ENCODE measurements at places on chromosomes 7 and 10. TPM values are rescaled to one million over a fixed set of nuclear protein-coding genes. Genes with fewer than 3 reads are reported as not detected.

GIMAP7 gene
- 24.5 TPM for total RNA-seq

- peak; percentile 58 for DNase-seq
These were observed 98.4 kb upstream of the HABP2 start for GRCh38 chr10:113454341-113455061.

PRSS2 gene
- total RNA-seq, result not detected

SLC39A12 gene
- 0.13 TPM for total RNA-seq

DNA sequence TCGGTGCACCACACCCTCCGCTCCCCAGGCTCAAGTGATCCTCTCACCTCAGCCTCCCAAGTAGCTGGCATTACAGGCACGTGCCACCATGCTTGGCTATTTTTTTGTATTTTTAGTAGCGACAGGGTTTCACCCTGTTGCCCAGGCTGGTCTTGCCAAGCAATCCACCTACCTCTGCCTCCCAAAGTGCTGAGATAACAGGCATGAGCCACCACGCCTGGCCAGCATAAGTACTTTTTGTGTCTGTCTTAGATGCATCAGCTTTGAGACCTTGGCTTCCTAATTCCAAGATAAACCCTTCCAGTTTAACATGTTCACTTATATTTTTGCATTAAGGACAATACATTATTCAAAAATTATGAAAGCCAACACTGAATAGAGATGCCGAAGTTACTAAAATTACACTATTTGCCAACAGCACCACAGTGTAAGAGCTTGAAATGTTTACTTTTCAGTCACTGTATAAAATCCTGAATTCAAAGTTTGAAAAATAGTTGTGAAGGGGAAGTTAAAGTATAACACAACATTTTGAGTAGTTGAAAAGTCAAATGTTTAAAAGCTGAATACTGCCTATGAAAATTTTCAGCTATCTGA is 36.5 kb downstream of the ANKIB1 start:
- no peak for DNase-seq

DNA sequence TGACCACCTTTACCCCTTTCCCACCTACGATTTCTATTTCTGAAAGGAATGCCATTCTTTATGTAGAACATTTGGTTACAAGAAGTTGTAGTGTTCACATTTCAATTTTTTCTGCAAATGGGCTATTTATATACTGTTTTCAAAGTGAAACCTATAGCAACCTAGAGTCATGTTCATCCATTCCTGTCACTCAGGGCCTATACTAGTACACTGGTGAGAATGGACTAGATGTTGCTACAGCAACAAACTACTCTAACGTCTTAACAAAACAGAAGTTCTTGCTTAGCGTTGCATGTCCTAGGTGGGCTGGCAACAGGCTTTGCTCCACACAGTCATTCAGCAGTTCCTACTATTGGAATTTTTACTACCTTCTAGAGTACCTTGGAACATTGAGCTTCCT is 16.3 kb downstream of the CASD1 start:
- no peak for DNase-seq

TAF6 gene
- total RNA-seq, result 47.4 TPM

DNA sequence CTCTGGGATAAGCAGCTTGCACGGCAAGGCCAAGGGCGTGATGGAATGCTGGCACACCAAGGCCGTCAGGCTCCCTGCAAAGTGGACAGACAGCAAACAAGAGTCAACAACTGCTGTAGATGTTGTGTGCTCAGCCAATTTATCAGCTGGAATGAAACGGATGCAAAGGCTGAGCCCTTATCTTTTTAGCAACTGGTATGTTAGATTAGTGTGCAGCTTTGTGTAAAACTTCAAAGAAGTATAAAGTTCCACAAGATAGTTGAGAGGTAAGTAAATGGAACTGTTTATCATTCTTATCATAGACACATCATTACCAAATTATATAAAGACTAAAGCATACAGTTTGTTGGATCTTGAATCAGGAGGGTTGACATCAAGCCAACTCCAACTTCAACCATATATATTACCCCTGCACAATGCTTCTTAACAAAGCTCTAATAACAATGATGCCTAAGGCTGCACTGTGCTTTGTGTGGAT is 289.0 kb downstream of the TNS3 start:
- no peak for DNase-seq

GRCh38 chr10:8498881-8499280 is 444.4 kb downstream of the GATA3 start:
- no peak for DNase-seq

DEPP1 gene
- total RNA-seq, result 62.7 TPM

GRCh38 chr10:104104926-104105325 is 17.0 kb upstream of the SFR1 start:
- no peak for DNase-seq

DNA sequence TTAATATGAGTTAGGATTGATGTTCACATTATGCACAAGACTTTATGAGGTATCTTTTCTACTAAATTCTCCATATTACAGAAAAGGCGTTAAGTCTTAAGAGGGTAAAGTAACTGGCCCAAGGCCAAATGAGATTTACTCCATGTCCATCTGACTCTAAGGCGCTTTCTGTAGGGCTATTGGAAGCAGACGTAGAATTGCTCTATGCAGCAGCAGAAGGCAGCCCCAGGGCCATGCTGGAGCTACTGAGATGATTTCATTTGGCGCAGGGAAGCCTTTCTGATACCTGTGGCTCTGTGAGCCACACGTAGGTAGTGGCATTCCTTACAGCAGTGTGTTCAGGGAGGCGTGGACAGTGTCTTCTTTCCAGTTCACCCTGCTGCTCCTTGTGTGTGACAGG is 133.1 kb downstream of the SH2D4B start:
- no peak for DNase-seq

HHEX gene
- total RNA-seq, result 6.3 TPM

FAM237B gene
- not detected for total RNA-seq

- DNase-seq, result no peak
These were observed 20.8 kb downstream of the ZDHHC16 start for GRCh38 chr10:97466755-97467154.

- no peak for DNase-seq
These were observed 497 bp upstream of the RAB11FIP2 start for GRCh38 chr10:118047157-118047719.

NPTX2 gene
- total RNA-seq, result 12.5 TPM

GRCh38 chr7:26630941-26631580 is 233.3 kb downstream of the SKAP2 start:
- DNase-seq, result no peak

GRCh38 chr10:6956562-6956961 is 376.5 kb upstream of the PRKCQ start:
- no peak for DNase-seq

DNA sequence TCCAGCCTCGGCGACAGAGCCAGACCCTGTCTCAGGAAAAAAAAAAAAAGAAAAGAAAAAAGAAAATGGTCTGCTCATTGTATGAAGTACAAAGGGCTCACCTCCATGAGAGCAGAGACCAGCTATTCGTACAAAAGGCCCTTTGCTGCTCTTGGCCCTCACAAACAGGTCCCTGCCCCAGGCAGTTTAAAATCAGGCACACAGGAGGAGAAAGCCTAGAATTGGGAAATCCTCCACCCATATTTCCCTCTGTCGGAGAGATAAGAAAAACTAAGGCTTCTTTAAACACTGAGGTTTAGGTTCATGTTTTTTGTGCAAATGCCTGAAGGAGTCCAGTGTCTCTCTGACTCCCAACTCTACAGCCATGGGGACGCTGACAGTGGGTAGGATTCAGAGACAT is 15.1 kb downstream of the GNA12 start:
- DNase-seq, result no peak

DNA sequence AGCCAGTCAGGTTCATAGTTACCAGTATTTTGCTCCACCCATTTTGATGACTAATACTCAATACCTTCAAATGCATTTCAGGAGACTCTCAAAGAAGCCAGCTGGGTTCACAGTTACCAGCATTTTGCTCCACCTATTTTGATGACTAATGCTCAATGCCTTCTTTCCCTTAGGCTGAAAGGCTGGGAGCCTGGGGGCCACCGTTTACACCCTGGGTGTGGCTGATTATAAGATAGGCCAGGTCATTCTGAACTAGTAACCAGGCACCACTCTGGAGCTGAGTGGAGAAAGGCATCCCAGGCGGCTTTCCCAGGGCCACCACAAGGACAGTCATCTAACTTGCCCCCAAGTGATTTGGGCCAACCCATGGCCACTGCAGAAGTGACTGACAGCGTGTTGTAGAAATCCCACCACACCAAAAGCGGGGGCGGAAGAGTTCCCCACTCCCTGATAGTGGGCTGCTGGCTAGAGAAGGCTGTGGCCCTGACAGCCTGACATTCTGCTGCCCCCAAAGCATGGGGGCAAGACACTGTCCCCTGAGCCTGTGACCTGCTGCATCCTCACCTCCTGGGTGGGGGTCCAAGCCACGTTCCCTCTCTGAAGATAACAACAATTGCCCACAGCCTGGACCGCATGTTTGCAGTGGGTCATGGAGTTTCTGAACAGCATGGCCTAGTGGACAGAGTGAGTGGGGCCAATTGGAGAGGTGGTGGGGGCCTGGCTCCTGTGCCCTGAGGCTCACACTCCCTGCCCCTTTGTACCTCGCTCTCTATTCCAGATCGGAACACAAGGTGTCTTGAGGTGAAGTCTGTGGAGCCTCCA is 23.0 kb upstream of the ZNF488 start:
- peak; percentile 83 for DNase-seq

- DNase-seq, result no peak
These were observed 6.8 kb downstream of the ELMO1 start for GRCh38 chr7:37441816-37442215.

DNA sequence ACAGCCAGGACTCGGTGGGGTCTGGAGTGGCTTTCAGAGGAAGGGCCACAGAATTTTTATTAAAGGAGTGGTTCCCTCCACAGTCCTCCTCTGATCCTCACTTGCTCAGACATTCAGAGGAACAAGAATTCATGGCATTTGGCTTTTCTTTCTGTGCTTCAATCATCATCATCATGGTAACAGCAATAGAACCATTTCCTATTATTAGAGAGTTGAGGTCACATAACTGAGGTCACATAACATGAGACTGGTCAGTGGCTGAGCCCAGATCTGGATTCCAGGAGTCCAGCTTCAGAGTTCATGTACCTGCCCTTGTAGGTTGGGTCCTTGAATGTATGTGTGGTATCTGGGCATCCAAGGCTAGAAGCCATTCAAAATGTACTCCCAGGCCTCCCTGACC is 177.3 kb upstream of the GRB10 start:
- no peak for DNase-seq

RARRES2 gene
- total RNA-seq, result 91.0 TPM

SEMA3D gene
- 32.8 TPM for total RNA-seq

IFIT2 gene
- total RNA-seq, result 4.0 TPM

GRCh38 chr7:141877365-141877764 is 36.1 kb upstream of the PRSS37 start:
- no peak for DNase-seq

GJD4 gene
- not detected for total RNA-seq

- DNase-seq, result no peak
These were observed 2.1 kb downstream of the CAMK1D start for GRCh38 chr10:12351447-12351846.

ABCF2 gene
- 33.9 TPM for total RNA-seq

FOXP2 gene
- 13.5 TPM for total RNA-seq

GRCh38 chr7:80699721-80700256 is 61.3 kb downstream of the CD36 start:
- DNase-seq, result no peak

DNA sequence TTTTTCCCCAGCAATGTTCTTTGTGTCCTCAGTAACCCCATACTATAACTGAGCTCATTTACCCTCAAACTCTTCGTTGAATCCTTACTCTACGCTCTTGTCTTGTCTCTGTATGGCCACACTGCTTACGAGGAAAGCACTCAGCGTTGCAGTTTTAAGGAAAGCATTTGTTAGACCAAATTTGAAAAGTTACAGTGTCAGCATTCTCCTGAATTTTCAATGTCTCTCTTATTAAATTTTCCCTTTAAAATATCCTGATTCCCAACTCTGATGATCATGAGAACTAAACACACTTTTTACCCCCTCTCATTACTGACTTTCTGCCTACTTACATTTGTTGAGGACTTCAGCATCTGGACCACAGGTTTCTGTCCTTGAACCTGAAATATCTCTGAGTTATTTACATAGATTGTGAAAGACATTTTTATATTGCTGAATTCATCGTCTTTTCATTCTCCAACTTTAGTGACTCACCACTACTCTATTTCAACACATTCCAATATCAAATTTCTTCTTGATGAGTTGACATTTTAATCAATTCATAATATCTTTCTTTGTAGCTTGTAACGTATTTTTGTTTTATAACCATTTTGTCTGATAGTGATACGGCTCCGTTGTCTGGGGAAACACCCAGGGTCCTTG is 19.8 kb upstream of the VWDE start:
- DNase-seq, result no peak

AVPI1 gene
- total RNA-seq, result 11.7 TPM

TLX1 gene
- total RNA-seq, result not detected

DNA sequence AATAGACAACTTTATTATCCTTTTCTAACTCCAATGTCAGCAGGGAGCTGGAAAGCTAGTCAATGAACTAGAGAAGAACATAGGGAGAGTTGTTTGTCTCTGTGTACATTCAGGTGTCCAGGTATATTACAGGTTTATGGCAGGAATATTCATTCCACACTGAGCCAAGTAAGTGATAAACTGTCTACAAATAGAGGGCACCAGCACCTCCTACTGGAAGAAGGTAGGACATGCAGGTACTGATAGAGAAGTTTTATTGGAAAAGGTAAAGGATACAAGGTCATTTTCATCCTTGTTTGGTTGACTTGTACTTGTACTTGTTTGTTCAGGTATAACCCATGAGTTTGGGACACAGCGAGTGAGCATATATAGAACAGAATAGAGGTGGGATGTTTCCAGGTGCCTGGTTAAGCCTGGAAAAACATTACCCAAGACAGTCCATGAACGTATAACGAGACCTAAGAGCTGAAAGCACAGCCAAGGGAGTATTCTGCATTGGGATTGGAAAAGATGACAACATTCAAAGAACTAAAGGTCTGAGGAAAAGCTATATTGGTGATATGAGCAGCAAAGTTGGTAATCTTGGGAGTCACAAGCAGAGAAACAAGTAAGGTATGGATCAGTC is 61.4 kb upstream of the PPP1R3C start:
- no peak for DNase-seq

DNA sequence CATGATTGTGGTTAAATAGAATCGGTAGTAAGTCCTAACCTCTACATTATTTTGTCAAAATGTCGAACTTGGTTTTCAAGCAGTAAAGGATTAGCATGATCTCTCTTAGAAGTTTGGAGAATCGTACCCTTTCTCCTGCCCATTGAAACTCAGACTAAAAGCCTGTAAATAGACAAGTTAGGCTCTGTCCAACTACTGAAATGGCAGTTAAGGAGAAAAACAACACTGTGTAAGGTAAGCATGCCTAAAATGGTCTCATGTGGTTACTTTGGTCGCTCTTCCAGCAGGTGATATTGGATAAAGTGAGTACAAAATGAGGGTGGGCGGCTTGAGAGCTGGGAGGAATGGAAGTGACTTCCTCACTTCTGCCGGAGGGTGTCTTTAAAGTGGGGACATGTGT is 25.0 kb downstream of the SEC61A2 start:
- no peak for DNase-seq

DNA sequence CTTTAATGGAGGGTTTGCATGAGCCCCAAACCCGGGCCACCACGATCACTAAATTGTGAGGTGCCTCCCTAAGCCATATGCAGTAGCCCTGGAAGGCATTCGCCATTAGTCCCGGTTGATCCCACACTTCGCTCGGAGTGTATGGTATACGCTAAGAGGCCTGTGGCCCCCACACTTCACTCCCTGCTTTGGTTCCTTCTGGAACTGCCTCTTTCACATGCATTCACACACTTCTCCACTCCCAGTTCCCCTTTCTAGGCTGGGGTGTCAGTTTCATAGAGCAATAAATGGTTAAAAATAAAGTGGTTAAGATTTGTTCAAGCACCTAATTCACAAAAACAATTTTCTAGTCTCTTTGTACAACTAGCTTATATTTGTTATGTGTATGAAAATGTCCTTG is 212.1 kb upstream of the KCND2 start:
- no peak for DNase-seq

ATG9B gene
- total RNA-seq, result 0.55 TPM

- DNase-seq, result no peak
These were observed 34.1 kb upstream of the KCNMA1 start for GRCh38 chr10:77671594-77672252.

Measured in ureter (tissue), 1 donor.